ENCODE measurements at places on chromosomes 2 and 18.

DNA sequence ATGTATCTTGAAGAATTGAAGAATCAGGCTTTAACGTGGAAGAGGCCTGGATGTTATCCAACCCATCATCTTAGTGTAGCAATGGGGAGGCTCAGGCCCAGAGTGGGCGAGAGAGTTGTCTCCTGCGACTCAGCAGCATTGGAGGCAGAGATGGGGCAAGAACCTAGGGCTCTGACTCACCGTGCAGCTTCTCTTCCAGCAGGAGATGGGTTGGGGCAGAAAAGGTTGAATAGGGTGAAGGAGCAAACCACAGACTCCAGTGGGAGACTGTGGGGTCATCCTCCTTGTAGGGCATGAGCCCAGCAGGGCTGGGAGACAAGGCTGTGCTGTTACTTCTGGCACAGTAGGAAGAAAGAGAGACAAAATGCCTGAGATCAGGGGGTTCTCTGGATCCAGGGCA lies 1.4 kb downstream of the IL36RN start:
- H3K27ac ChIP-seq = no peak overlapping the region
- no peaks in the 10 kb centered on the region for H3K36me3 ChIP-seq
- DNase-seq = no peak
- peaks cover 4% of the 10 kb centered on the region for H3K27me3 ChIP-seq

DNA sequence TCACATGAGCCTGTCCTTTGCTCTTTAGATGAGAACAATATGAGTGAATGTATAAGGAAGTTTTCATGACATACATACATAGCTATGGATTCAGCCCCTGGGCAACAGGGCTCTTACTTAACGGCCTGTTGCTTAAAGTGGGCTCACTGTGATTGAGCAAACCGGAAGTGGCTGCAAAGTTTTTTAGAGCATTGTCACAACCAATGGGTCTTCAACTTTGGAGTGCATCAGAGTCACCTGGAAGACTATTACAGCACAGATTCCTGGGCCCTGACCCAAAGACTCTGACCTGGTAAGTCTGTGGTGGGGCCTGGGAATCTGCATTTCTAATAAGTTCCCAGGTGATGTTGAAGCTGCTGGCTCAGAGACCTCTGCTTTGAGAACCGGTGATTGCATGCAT lies 106.3 kb upstream of the SEC11C start:
- no peaks in the 10 kb centered on the region for H3K36me3 ChIP-seq
- DNase-seq = no peak
- H3K4me3 ChIP-seq = no peak overlapping the region

DNA sequence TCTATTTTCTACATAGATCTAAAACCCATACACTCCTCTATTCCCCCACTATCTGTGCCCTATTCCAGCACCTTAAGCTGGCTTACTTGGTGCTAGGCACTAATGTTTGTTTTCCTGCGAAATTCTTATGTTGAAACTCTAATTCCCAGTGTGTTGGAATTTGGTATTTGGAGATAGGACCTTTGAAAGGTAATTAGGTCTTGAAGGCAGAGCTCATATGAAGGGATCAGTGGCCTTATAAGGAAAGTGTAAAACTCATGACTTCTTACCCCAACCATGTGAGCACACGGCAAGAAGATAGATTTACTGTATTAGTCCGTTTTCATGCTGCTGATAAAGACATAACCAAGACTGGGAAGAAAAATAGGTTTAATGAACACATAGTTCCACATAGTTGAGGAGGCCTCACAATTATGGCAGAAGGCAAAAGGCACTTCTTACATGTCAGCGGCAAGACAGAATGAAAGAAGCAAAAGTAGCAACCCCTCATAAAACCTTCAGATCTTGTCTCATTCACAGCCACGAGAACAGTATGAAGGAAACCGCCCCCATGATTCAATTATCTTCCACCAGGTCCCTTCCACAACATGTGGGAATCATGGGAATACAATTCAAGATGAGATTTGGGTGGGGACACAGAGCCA lies 10.5 kb upstream of the LRATD1 start:
- H3K36me3 ChIP-seq = no peaks in the 10 kb centered on the region
- DNase-seq = no peak
- no peaks in the 10 kb centered on the region for H3K4me1 ChIP-seq
- peaks cover 9% of the 10 kb centered on the region for H3K27me3 ChIP-seq
- H3K27ac ChIP-seq = no peak overlapping the region
- no peak overlapping the region for H3K4me3 ChIP-seq

DNA sequence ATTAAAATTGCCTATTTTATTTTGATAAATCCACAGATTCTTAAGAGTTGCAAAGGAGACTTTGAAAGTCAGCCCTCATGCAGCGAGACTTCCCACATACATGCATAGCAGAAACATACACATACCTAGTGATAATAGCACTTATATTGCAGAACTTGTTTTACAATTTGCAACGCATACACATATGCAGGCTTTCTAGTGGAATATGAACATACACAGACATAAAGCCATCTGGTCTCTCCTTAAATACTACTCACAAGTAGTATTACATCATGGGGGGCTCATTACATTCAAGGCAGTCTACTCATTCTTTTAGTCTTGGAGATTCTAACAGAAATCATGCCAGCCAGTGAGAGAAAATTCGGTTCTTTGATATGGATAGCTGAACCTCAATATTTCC lies 295.1 kb upstream of the RND3 start:
- H3K36me3 ChIP-seq = no peaks in the 10 kb centered on the region
- no peak overlapping the region for H3K4me3 ChIP-seq
- H3K27ac ChIP-seq = no peak overlapping the region

DNA sequence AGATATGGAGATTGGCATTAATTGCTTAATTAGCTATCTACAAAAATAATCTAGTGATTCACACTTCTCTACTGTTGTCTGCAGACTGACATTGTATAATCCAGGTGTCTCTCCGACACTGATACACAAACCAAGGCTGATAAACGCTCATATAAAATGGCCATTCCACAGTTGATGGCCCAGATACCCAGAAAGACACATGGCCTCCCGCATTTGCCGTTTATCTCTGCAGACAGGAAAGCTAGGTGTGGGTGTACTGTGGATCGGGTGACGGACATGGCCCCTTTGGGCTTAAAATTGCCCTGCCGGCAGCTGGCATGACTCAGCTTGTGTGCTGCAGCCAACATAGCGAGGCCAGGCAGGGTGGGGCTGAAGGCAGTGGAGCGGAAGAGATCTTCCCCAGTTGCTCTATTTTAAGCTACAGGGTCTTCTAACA lies 18.5 kb downstream of the PMAIP1 start:
- peak; percentile 34 for DNase-seq
- H3K27ac ChIP-seq = no peak overlapping the region
- no peaks in the 10 kb centered on the region for H3K4me1 ChIP-seq
- H3K27me3 ChIP-seq = no peaks in the 10 kb centered on the region

GRCh38 chr2:102098756-102099155 lies 43.8 kb upstream of the IL1R1 start:
- DNase-seq = no peak
- peaks cover 24% of the 10 kb centered on the region for H3K4me1 ChIP-seq
- H3K27ac ChIP-seq = peak overlapping the region; percentile 47
- H3K36me3 ChIP-seq = no peaks in the 10 kb centered on the region
- no peaks in the 10 kb centered on the region for H3K27me3 ChIP-seq
- no peak overlapping the region for H3K4me3 ChIP-seq

- H3K4me1 ChIP-seq = peaks cover 10% of the 10 kb centered on the region
- no peaks in the 10 kb centered on the region for H3K27me3 ChIP-seq
- peak overlapping the region; percentile 21 for H3K27ac ChIP-seq
Observed at GRCh38 chr2:105857076-105857740, 112.5 kb downstream of the NCK2 start.

- no peak overlapping the region for H3K4me3 ChIP-seq
- no peaks in the 10 kb centered on the region for H3K27me3 ChIP-seq
- DNase-seq = no peak
- H3K36me3 ChIP-seq = no peaks in the 10 kb centered on the region
Observed at GRCh38 chr2:98903767-98904485, 32.1 kb downstream of the CRACDL start.

DNA sequence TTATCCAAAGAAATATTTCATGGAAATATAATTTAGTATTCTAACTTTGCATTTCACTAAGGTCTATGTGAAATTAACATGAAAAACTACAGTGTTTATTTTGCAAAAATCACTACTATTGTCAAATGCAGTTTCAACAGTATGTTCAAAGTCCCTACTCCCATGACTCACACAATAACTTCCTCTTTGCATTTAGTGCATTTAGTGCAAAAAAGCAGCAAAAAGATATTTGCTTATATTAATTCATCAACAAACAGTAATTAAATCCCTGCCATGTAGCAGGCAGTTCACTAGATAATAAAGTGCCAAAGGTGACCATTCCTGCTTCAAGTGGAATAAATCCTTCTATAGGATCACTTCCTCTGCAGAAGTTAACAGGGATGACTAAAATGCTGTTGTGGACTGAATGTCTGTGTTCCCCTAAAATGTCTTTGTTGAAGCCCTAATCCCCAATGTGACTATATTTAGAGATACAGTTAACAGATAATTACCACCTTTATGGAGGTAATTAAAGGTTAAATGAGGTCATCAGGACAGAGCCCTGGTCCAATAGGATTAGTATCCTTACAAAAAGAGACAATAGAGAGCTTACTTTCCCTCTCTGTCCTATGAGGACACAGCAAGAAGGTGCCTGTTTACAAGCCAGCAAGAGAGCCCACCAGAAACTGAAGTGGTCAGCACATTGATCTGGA lies 61.7 kb downstream of the STK39 start:
- DNase-seq = no peak
- no peak overlapping the region for H3K4me3 ChIP-seq
- H3K27ac ChIP-seq = no peak overlapping the region
- H3K27me3 ChIP-seq = no peaks in the 10 kb centered on the region
- H3K4me1 ChIP-seq = no peaks in the 10 kb centered on the region

DNA sequence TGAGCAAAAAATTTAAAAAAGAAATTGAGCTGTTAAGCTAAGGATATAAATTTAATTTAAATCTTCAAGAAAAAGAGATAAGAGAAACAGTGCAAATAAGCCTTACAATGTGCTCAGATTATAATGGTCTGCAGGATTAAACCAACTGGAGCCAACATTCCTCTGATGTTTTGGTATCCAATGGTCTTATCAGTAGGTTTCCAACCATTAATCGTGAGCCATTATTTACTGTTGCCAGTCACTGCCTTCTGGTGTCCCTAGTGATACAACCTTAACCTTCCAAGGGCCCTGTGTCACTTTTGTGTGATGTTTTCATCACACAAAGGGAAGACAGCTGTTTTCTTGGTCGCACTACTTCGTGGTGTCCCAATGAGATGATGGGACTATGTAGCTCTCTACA lies 134.5 kb upstream of the CTAGE1 start:
- DNase-seq = no peak
- no peak overlapping the region for H3K4me3 ChIP-seq
- no peaks in the 10 kb centered on the region for H3K36me3 ChIP-seq
- no peak overlapping the region for H3K27ac ChIP-seq
- H3K4me1 ChIP-seq = no peaks in the 10 kb centered on the region

DNA sequence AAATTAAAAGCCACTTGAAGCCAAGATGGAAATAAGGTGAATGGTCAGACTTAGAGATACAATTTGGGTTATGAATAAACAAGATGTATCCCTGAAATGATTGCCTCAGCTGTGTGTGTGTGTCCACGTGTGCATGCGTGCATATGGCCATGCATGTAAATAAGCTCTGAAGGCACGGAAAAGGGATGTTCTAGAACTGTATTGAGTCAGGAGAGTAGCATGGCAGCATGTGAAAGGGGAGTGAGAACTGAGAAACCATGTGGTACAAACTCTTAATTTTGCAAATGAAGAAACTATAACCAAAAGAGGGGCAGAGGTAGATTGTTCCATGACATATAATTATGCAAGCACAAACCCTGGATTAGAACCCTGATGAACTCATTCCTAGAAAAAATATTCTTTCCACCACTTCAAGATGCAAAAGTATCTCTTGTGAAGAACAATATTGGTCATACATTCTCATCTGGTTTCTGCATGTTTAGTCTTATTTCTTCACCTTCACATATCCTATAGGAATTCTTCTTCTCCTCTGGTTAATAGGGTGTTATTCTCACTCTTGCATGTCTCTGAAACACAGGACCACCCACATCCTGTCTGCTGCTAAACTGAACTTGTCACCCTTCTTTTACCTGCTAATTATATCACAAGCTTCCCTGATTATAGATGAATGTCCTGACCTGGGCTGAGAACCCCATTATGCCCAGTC lies 455.8 kb downstream of the SETBP1 start:
- no peaks in the 10 kb centered on the region for H3K4me1 ChIP-seq
- no peaks in the 10 kb centered on the region for H3K27me3 ChIP-seq
- no peak for DNase-seq
- H3K4me3 ChIP-seq = no peak overlapping the region

GRCh38 chr2:99880148-99880963 lies 262.0 kb downstream of the AFF3 start:
- H3K27me3 ChIP-seq = no peaks in the 10 kb centered on the region
- no peak overlapping the region for H3K27ac ChIP-seq
- DNase-seq = no peak
- H3K4me1 ChIP-seq = no peaks in the 10 kb centered on the region
- H3K36me3 ChIP-seq = no peaks in the 10 kb centered on the region

DNA sequence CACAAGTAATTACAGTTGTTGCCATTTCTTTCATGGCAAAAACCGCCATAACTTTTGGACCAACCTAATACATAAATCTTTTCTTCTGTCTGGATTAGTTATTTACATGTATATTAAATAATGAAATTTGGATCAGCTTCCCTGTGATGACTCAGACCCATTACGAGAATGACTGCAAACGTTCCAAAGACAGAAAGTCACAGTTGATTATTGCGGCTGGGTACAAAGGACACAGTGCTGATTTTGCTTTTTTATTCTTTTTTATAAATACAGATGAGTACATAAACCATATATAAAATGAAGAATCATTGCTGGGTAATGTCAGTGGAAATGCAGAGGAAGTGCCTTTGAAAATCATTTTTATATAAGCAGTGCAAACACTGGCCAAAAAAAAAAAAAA lies 126.2 kb downstream of the TWIST2 start:
- H3K27ac ChIP-seq = no peak overlapping the region
- no peaks in the 10 kb centered on the region for H3K4me1 ChIP-seq
- H3K36me3 ChIP-seq = no peaks in the 10 kb centered on the region
- no peak overlapping the region for H3K4me3 ChIP-seq
- H3K27me3 ChIP-seq = peaks cover 16% of the 10 kb centered on the region

- DNase-seq = no peak
- no peaks in the 10 kb centered on the region for H3K36me3 ChIP-seq
- H3K4me1 ChIP-seq = no peaks in the 10 kb centered on the region
- no peaks in the 10 kb centered on the region for H3K27me3 ChIP-seq
- H3K27ac ChIP-seq = no peak overlapping the region
- H3K4me3 ChIP-seq = no peak overlapping the region
Observed at GRCh38 chr2:24253303-24253919, 78.6 kb downstream of the FAM228A start.

DNA sequence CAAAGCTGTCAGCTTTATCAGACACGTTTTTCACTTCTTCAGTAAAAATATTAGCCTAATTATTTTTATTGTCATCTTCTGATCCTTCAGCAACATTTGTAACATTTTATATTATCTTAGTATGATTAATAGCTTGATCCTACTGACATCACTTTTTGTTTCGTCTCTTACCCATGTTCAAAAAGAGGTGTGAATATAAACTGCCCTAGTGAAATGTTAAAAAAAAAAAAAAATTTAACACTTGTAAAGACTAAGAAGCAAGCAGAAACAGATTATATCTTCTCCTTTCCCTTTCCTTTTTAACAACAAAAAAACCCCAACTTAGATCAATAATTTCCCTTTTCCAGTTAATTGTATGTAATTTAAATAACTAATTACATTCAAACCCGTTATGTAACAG lies 36.2 kb upstream of the C2orf66 start:
- no peaks in the 10 kb centered on the region for H3K4me1 ChIP-seq
- H3K27me3 ChIP-seq = no peaks in the 10 kb centered on the region
- no peak overlapping the region for H3K4me3 ChIP-seq
- peaks cover 56% of the 10 kb centered on the region for H3K36me3 ChIP-seq

Data from psoas muscle (tissue), 8 donors.